ENCODE measurements at places on chromosomes 1 and 21.

- DNase-seq = no peak
These were observed 15.7 kb upstream of the LMNA start for GRCh38 chr1:156098784-156099183.

DNA sequence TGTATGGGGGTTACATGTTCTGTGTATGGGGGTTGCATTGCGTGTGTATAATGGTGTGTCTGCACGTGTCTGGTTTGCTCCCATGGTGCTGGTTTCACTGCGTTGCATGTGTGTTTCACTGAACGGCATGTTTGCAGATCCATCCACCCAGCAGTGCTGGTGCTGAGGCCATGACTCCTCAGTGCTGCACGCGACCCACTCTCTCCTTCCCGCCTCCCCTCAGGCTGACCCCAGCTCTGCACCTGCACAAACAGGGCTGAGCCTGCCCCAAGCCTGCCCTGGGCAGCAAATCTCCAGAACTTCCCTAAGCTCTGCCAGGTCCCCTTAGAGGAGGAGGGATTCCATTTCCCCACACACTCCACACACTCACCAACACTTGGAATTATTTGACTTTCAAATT is 18.7 kb downstream of the ACTRT2 start:
- DNase-seq = no peak

GRCh38 chr1:38586993-38587646 is 272.5 kb downstream of the RRAGC start:
- no peak for DNase-seq

DNA sequence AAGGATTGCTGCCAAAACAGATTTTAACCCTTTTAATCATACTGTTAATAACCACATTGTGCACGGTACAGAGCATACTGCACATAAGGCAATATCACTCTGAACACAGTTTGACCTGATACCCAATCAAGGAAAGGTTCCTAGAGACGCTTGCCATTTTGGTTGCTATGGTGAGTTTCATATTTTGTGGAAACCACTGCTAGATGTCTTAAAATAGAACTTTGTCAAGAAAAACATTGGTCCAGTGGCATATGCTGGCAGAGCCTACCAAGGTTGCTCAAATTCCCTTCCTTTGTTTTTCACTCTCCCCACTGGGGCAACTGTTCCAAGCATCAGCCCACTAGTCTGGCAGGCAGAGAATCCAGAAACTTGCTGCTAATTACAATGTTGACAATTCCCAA is 114.8 kb upstream of the DPYD start:
- DNase-seq = no peak

- DNase-seq = no peak
These were observed 35.4 kb downstream of the OR2C3 start for GRCh38 chr1:247500865-247501264.

DNA sequence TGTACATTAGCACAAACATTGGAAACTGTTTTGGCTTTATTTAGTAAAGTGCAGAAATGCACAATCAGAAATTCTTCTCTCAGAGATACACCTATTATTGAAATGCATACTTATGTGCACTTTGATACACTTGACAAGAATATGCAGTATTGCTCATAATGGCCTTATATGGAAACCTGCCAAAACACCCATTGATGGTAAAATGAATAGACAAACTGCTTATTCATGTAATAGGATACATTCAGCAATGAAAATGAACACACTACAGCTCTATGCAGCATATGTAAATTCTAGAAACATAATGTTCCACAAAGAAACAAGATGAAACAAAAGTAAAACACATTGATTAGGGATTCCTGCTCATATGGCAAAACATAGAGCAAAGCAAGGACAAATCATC is 223.9 kb downstream of the S1PR1 start:
- DNase-seq = no peak
